ENCODE measurements at places on chromosomes 7 and 10.

DNA sequence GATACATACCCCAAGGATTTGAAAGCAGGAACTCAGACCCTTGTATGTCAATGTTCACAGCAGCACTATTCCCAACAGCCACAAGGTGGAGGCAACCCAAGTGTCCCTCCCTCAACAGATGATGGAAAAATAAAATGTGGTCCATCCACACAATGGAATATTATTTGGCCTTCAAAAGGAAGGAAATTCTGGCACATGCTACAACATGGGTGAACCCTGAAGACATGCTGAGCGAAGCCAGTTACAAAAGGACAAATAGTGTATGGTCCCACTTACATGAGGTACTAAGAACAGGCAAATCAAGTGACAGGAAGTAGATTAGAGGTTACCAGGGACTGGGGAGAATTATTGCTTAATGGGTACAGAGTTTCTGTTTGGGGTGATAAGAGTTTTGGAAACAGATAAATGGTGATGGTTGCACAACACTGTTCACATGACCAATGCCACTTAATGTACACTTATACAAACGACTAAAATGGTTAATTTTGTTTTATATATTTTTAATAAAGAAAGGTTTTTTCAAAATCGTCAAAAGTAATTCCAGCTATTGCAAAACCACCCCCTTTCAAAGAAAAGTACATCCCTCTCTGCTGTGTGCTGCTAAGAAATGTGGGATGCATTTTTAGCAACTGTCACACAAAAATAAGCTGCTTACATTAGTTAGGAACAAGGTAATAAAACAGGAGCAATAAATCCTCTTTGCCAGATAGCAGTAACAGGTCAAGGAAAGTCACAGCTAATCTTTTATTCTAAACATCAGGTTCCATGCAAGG is 85.7 kb downstream of the GRB10 start:
- no peak for DNase-seq

- no peak for DNase-seq
Measured at GRCh38 chr10:61189912-61190311, 245.9 kb upstream of the RHOBTB1 start.

DNA sequence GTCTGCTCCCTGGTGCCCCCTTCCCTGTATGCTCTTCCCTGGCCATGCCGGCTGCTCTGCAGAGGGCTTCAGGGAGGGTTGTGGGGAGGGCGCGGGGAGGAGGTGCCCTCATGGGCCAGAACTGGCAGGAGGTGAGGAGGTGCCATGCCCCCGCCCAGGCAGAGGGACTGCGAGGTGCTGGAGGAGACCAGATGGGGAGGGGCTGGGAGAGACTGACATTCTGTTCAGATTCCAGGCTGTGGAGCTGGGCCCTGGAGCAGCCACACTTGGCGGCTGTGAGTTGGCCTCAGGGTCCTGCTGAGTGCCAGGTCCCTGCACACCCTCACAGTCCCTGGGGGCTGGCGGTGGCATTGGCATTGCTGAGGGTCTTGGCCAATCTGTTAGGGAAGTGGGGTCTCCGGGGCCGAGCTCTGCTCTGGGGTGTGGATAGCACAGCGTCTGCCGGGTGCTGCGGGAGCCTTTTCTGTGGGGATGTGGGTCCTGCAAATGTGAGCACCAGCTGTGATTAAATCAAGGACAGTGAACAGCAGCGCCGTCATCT is 25.4 kb downstream of the INPP5A start:
- no peak for DNase-seq

DNA sequence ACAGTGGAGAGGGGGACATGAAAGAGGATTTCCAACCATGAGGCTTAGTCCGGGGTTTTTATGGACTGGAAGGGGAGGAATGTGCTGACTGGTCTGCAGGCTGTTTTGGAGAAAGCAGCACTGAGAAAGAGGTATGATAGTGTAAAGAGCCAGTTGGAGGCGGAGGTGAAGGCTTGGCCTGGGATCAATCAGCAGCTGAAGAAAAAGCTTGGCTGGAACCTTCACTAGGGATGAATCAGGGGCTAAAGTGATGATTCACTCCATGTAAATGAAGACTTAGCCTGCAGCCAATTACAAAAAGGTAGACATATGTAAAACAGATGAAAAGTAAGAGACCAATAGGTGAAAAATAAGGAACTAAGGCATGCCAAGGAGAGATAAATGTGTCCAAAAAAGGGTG is 1382.6 kb downstream of the GATA3 start:
- no peak for DNase-seq

DNA sequence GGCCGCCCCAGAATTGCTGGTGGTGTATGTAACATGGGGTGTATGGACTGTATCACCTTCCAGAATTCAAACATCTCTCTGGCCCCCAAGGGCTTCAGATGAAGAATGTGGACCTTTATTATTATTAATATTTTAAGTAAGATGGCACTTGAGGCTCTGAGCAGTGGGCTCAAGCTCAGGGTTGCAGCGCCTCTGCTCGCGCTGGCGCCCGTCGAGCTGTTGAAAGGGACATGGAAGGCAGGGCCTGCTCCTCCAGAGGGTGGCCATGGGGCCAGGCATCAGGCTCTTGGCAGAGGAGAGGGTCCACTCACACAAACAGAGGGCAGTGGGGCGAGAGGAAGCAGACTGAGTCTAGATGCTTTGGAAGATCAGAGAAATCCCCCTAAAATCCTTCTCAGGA is 120.2 kb downstream of the NT5C2 start:
- DNase-seq: no peak

GRCh38 chr7:45036796-45037195 is 36.8 kb downstream of the CCM2 start:
- no peak for DNase-seq

DNA sequence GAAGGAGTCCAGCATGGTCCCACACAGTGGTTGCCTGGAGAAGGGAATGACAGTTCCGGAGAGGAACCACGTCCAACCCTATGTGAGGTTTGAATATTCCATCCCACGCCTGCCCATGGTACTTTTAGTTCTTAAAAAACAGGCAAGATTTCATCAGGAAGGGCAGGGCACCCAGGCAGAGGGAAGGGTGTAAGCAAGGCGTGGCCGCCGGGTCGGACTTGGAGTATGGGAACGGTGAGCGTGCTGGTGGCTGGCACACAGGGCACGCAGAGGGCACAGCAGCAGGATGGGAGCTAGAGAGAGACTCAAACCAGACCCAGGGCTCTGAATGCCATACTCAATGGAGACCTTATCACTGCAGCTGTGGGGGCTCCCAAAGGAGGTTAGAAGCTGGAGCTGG is 34.3 kb downstream of the FAM53B start:
- no peak for DNase-seq

GRCh38 chr7:131285556-131285955 is 42.1 kb upstream of the MKLN1 start:
- DNase-seq: no peak

GRCh38 chr7:106766551-106766950 is 98.5 kb upstream of the PIK3CG start:
- DNase-seq: no peak

DNA sequence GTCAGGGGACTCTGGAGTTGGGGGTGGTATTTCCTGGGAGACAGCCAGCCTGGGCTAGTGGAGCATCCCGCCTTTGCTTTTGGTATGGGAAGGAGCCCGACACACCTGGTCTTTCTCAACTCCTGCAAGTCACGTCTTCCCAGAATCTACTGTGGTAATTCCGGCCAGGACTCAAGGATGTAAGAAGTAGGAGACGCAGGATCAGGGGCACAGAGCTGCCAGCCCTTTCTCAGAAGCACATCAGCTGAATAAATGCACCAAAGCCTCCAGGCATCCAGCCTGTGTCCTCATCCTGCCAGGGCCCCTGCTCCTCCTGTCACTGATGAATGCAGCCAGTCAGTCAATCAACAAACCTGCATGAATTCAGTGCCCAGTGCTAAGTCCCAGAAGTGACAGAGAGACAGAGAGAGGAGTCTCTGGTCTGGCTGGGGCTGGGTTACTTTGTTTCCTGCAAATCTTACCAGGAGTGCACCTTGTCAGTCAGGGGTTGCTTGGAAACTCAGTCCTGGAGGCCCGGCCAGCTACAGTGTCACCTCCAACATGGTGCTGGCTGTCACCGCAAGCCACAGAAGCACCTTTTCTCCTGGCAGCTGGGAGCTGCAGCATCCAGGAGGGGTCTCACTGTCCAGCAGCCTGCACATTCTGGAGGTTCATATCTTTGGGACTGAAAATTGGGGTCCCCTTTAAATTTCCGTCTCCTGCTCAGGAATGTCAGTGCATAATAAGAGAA is 101.8 kb downstream of the PTPRE start:
- DNase-seq: no peak

DNA sequence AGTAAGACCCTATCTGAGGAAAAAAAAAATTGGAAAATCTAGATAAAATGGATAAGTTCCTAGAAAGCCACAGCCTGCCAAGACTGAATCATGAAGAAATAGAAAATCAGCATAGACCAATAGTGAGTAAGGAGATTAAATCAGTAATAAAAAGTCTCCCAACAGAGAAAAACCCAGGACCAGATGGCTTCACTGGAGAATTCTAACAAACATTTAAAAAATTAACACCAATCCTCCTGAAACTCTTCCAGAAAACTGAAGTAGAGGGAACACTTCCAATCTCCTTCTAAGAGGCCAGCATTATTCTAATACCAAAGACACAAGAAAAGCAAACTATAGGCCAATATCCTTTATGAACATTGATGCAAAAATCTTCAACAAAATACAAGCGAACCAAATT is 8.8 kb upstream of the LIMK1 start:
- DNase-seq: no peak

GRCh38 chr7:25847336-25848070 is 304.5 kb upstream of the NFE2L3 start:
- no peak for DNase-seq

GRCh38 chr7:116495736-116496135 is 3.8 kb upstream of the CAV2 start:
- no peak for DNase-seq

GRCh38 chr10:73788864-73789658 is 3.7 kb downstream of the ZSWIM8 start:
- no peak for DNase-seq

DNA sequence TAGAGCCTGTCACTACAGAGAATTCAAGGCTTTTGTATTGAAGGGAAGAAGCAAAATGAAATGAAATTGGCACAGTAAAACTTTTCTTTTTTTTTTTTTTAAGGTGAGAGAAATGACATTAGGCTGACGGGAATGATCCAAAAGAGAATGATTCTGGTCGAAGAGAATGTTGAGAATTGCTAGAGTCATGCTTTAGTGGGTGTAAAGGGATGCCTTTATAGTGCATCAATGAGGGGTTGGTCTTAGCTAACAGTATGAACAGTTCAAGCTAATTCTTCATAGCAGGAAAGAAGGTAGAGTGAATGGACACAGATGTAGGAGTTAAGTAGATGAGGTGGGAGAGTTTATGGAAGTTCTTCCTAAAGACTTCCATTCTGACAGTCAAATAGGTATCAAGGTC is 32.3 kb upstream of the LSM8 start:
- no peak for DNase-seq

- no peak for DNase-seq
Measured at GRCh38 chr7:100506356-100506923, 22.7 kb downstream of the NYAP1 start.

- no peak for DNase-seq
Measured at GRCh38 chr10:131723297-131724168, 177.3 kb upstream of the PPP2R2D start.

- DNase-seq: no peak
Measured at GRCh38 chr10:19652750-19653149, 163.5 kb upstream of the PLXDC2 start.

GRCh38 chr10:78870458-78870857 is 198.3 kb upstream of the ZMIZ1 start:
- DNase-seq: no peak

DNA sequence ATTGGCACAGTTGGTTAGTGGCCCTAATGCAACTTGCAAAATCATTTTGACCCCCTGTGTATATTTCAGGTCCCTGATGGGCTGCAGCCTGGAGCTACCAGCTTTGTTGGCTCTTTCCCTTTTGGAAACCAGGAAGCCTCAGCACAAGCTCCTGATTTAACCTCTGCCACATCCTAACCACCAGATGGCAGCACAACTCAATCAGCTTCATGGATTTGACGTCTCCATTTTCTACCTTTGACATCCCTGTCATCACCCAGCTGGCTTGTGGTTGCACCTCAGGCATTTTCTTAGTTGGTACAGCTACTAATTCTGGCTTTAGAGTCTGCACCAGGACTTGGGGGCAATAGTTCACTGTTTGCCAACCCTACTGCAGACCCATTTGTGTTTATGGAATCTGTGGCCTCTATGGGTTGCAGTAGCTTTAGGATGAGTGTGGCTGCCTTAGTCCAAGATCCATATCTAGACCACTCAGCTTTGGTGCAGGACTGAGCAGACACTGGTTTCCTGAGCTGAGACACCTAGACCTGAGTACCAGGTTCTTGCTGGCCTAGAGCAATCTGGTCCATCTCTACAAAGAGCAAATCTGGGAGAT is 456.2 kb downstream of the REEP3 start:
- no peak for DNase-seq

DNA sequence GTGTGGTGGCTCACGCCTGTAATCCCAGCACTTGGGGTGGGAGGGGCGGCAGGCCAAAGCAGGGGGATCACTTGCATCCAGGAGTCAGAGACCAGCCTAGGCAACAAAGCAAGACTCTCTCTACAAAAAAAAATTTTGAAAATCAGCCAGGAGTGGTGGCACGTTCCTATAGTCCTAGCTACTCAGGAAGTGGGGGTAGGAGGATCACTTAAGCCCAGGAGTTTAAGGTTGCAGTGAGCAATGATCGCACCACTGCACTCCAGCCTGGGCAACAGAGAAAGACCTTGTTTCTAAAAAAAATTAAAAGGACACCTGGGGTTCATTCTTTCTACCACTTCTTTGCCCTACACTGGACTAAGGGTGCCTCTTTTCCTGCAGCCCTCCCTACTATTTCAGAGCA is 15.1 kb downstream of the WAPL start:
- no peak for DNase-seq

DNA sequence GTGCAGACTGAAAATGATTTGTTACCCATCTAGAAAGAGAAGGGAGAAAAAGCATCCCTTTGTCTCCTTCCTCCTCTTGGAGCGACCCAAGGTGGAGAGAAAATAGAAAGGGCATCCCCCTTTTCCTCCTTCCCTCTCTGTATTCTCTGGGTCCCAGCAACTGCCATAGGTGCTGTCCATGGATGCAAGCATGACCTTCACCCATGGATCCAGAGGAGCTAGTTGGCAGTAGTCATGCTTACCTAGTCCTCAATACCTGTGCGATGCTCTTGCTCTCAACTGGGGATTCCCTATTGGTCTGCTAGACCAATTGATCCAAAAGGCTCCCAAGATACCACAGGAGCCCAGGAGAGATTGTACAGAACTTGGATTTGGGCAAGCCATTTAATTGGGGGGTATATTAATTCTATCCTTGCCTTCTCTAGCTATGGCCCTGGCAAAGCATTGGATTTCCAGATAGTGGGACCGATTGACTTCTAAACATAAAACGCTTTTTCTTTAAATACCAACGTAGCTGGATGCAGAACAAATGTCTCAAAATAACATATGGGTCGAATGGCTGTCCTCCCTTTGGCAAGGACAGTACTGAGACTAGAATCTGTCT is 547.8 kb upstream of the IGFBP3 start:
- no peak for DNase-seq

- DNase-seq: no peak
Measured at GRCh38 chr7:5173496-5173895, 16.5 kb upstream of the WIPI2 start.

GRCh38 chr10:16592378-16592777 is 70.7 kb upstream of the C1QL3 start:
- DNase-seq: no peak

- no peak for DNase-seq
Measured at GRCh38 chr7:111873963-111874690, 311.8 kb upstream of the IMMP2L start.
